ENCODE measurements at places on chromosomes 11 and 22.

DNA sequence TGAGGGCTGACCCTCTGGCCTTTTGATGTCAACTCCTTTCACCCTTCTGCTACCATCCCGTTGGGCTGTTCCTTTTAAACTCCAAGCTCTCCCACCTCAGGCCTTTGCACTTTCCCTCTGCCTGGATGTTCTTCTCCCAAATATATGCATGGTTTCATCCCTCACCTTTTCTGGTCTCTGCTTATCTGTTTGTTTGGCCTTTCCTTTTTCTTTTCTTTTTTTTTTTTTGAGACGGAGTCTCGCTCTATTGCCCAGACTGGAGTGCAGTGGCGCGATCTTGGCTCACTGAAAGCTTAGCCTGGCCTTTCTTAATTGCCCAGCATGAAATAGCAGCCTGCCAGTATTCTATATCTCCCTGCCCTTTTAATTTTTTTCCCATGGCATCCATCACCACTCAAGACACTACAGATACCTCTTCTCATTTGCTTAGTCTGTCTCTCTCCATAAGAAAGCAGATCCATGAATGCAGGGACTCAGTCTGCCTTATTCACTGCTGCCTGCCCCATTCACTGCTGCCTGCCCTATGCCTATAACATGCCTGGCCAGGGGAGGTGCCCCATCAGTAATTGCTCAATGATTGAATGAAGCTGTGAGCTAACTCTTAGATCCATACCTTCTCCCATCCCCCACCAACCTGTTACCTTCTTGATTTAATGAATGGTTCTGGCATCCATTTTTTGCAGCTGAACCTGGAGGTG, 58.4 kb upstream of the CLTCL1 start:
- DNase-seq, result no peak

- peak; percentile 31 for DNase-seq
Observed at GRCh38 chr11:2772544-2773031, 72.8 kb upstream of the KCNQ1OT1 start.

DNA sequence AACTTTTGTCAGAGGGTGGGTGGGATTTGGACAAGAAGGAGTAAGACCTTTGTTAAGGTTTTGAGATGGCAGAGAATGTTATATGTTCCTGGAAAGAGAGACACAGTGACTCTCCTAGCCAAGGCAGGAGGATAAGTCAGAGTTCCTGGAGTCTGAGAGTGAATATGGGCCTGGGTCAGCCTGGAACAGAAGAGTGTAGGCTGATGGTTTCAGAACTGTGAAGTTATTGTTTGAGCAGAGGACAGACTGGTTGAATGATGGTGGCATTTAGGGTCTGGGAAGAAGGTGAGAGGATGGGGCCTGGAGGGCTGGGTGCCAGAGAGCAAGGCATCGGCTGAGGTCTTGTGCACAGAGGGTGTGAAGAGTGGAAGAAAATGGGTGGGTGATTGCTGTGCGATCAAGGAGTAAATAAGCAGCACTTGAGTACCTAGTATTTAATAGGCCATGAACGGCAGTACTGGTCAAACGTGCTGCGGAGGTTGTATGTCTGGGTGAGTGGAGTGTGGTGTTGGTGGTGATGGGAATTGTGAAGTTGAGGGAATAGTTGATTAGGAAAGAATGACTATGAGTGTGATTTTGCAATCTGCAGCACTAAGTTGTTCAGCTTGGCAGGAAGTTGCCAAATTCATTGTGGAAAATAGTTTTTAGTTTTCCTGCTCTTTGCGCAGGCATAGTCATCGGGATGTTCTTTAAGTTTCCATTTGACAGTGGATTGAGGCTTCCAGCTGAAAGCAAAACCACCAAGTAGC, 1.8 kb downstream of the PANX1 start:
- no peak for DNase-seq

GRCh38 chr22:44439356-44440223, 58.4 kb downstream of the RTL6 start:
- peak; percentile 17 for DNase-seq

GRCh38 chr11:74248469-74248868, 63.0 kb downstream of the P4HA3 start:
- no peak for DNase-seq

DNA sequence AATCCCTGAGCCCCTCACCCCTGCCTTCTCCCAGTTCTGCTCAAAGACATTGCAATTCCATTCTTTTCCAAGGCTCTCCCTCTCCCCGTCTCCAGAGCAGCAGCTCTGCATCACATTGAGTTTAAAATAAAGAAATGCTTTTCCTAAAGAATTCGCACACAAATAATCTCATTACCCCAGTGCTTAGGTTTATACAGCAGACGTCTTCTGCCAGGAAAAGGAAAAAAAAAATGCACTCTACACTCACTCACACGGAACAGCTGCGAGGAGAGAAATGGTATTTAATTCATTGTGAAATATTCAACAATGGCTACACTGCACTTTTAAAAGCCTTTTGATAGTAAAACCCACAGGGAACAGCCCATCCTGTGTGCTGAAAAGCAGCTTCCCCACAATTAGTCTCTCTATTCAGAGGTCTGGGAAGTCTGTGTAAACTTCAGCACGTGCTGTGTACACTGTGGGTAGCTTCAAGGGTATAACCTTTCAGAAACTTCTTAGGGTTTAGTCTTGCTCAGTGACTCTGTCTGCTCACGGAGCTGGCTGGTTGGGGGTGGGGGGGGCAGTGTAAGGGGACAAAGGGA, 42.8 kb downstream of the ETS1 start:
- peak; percentile 40 for DNase-seq

- no peak for DNase-seq
Observed at GRCh38 chr11:443542-444199, 1.9 kb upstream of the ANO9 start.

- no peak for DNase-seq
Observed at GRCh38 chr11:10117709-10118351, 176.2 kb downstream of the SBF2 start.

GRCh38 chr11:104451197-104451893, 287.4 kb upstream of the PDGFD start:
- no peak for DNase-seq

- no peak for DNase-seq
Observed at GRCh38 chr11:82634091-82634490, 99.6 kb downstream of the FAM181B start.

DNA sequence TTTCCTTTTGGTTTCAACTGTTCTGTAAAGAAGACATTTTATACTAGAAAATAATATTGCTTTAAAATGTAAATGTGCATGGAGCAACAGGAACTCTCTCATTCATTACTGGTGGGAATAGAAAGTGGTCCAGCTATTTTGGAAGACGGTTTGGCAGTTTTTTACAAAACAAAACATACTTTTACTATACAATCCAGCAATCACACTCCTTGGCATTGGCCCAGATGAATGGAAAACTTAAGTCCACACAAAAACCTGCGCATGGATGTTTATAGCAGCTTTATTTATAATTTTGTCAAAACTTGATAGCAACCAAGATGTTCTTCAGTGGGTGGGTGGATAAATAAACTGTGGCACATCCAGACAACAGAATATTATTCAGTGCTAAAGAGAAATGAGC, 49.9 kb upstream of the SEPTIN5 start:
- DNase-seq, result no peak

- DNase-seq, result no peak
Observed at GRCh38 chr11:59145534-59145933, 2.9 kb downstream of the FAM111A start.

- peak; percentile 69 for DNase-seq
Observed at GRCh38 chr11:59097113-59097708, 9.8 kb upstream of the FAM111B start.

DNA sequence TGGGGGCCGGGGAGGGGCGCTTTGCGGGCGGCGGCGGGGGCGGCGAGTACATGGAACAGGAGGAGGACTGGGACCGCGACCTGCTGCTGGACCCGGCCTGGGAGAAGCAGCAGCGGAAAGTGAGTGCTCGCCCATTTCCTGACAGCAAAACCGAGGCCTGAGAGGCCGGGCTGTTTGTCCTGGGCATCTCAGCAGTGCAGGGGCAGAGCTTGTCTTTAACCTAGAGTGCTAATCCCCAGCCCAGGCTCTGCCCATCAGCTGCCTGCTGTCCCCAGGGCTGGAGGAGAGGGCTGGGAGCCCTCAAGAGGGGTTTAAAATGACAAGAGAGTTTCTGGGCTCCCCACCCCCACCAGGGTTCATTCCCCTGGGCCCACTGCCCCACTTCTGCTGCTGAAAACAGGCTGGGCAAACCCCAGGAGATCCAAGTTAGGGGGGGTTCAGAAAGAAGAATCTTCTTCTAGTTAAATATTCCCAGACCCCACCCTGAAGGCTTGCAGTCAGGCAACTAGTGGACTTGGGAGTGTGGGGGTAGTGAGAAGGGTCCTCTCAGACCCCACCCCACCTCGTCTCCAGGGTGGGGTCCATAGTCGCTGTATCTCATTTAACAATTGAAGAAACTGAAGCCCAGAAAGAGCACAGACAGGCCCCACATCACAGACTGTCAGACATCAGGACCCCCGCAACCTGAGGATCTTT, 411 bp downstream of the ACTN3 start:
- no peak for DNase-seq

DNA sequence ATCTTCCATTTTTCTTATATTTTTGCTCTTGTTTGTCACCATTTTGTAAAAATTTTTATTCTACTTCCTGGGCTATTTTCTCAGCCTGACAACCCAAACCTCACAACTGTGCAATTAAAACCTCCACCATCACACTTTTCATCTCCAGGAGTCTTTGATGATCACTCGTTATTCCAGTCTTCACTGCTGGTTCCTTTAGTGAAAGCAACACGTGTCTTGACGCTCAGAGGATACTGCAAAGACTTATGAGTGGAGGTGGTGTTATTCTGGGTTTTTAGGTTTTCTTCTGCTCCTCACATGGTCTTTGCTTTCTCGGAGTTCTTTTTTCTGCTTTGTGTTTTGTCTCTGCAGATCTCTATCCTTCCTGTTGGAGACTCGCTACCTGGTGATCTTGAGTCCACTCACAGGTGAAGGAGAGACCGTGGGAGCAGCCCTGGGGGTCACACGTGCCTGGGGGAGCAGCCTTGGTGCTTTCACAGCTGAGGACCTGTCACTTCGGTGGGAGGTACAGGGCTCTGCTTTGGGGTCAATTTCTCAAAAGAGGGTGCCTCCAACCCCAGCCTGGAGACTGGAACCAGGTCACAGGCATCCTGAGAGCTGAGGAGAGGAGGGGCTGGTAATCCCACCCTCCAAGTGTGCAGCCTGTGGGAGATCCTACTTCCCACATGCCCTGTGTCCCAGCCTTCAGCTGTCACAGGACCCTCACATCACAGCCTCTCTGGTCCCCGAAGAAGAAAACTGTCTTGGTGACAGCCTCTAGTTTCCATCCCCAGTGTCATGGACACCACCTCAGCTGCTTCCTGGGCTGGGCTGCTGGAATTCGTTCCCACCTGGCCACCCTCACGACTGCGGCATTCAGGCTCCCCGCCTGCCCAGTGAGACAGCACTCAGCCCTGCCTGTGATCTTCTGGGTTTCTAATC, 11.0 kb downstream of the SULT4A1 start:
- DNase-seq, result no peak

GRCh38 chr22:37169406-37169805, 18.6 kb downstream of the C1QTNF6 start:
- peak; percentile 30 for DNase-seq

DNA sequence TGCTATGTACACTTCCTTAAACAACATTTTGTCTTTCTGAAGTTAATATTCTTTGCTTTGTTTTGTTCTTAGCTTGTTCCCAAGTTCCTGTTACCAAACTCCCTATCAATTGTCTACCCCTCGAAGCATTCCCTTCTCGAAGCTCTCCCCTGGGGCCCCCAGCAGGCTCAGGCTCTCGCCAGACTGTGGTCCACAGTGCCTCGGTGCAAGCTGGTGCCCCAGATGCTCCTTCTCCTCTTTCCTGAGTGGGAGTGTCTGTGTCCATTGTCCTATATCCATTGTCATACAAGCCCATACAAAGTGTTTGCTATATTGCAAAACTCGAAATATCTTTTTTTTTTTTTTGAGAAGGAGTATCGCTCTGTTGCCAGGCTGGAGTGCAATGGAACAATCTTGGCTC, 51.7 kb upstream of the RTL6 start:
- DNase-seq, result peak; percentile 12

- no peak for DNase-seq
Observed at GRCh38 chr11:115566180-115566764, 62.1 kb upstream of the CADM1 start.

GRCh38 chr11:115672412-115672811, 168.2 kb upstream of the CADM1 start:
- DNase-seq, result no peak

GRCh38 chr11:86210898-86211297, 33.7 kb upstream of the EED start:
- no peak for DNase-seq

DNA sequence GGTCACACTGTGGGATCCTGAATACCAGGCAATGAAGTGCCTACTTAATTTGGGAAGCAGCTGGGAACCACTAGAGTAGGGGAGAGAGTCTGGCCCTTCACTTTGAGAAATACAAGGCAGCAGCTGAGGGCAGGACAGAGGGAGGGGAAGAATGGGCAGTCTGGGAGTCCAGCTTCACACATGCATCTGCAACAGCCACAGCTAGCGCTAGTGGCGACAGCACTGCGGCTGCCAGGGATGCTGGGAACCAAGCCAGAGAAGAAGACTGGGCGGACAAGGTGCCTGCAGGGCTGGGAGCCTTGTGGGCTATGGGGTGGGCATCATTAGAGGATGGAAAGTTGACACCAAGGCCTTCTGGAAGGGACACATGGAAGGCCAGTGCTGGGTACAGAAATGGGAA, 15.8 kb downstream of the SCUBE2 start:
- DNase-seq, result no peak

GRCh38 chr22:36901411-36902142, 11.9 kb upstream of the CSF2RB start:
- DNase-seq, result no peak

- no peak for DNase-seq
Observed at GRCh38 chr11:44306052-44306917, 3.7 kb downstream of the ALX4 start.
